ENCODE measurements at places on chromosomes 7 and 10. TPM values are rescaled to one million over a fixed set of nuclear protein-coding genes. Genes with fewer than 3 reads are reported as not detected.

The GPNMB gene
- total RNA-seq: 382 TPM

The GIMAP5 gene
- not detected for total RNA-seq

The NYAP1 gene
- not detected for total RNA-seq

The ATOH7 gene
- 1.0 TPM for total RNA-seq

The FZD8 gene
- 5.2 TPM for total RNA-seq

Data from myocyte (in vitro differentiated cells).